ENCODE measurements at places on chromosomes 7 and 10. TPM values are rescaled to one million over a fixed set of nuclear protein-coding genes. Genes with fewer than 3 reads are reported as not detected.
A peak's percentile ranks its signal among the peaks of the same experiment; 100 is the strongest.

The NPY gene
- total RNA-seq = 5.8 TPM

The NSUN6 gene
- 16.7 TPM for total RNA-seq

The PTPRE gene
- 7.3 TPM for total RNA-seq

The GIMAP1 gene
- 8.2 TPM for total RNA-seq

The TFPI2 gene
- total RNA-seq = 5.0 TPM

The NUTM2B gene
- 0.27 TPM for total RNA-seq

The FAS gene
- total RNA-seq = 16.4 TPM

The PSMC2 gene
- total RNA-seq = 119 TPM

The SPDYE2 gene
- not detected for total RNA-seq

The SHLD2 gene
- 25.6 TPM for total RNA-seq

The ZNF488 gene
- total RNA-seq = 0.47 TPM

The FAM171A1 gene
- total RNA-seq = 5.0 TPM

The OPALIN gene
- not detected for total RNA-seq

The PLEKHS1 gene
- total RNA-seq = 0.12 TPM

The NRG3 gene
- total RNA-seq = not detected

The LRRN3 gene
- 0.40 TPM for total RNA-seq

The DUSP5 gene
- 9.8 TPM for total RNA-seq

DNA sequence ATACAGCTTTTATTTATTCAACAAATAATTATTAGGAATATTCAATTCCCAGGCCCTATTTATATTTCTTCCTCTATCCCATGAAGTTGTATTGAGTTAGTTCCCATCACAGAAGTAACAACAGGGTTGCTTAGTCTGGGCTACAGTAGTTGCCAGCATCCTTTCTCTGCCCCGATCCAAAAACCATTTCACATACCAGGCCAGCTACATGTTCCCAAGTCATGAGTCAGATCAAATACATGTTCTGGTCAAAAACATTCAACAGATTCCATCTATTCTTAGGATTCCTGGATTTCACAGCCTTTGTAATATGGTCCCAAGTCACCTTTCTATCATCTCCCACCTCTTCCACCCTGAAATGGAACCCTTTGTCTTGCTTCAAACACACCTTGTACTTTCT, 91.6 kb downstream of the RAB11FIP2 start:
- no peak for ATAC-seq

DNA sequence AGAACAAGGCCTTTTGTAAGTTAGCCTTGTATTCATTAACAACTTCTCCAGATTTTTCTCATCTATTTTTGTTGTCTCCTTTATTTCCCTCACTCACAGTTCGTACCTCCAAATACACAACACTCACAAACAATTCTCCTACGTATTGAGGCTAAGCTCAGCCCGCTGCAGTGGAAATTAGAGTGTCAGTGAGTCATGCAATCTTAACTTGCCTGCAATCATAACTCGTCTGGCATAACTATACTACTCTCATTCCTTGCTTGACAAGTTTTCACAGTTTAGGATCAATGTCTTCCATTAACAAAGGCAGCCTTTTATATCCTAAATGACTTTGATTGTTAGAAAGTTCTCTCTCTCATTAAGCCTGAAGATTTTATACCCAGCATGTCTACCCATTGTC, 23.8 kb downstream of the TMEM196 start:
- ATAC-seq = no peak

DNA sequence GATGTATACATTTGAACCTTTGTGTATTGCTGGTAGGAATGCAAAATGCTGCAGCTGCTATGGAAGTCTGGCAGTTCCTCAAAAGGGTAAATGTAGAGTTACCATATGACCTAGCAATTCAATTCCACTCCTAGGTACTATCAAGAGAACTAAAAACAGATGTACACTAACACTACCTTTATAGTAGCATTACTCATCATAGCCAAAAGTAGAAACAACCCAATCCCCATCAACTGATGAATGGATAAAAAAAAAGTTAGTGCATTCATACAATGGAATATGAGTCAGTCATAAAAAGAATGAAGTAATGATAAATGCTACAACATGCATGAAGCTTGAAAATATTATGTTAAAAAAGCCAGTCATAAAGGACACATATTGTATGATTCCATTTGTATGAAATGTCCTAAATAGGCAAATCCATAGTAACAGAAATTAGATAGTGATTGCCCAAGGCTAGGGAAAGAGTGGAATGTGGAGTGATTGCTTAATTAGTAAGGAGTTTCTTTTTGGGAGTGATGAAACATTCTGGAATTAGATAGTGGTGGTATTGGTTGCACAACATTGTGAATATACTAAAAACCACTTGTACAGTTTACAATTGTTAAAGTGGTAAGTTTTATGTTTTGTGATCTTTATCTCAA, 96.4 kb upstream of the AOAH start:
- peak; percentile 51 for ATAC-seq

- ATAC-seq = no peak
Observed at GRCh38 chr10:71263376-71263775, 51.0 kb downstream of the UNC5B start.

GRCh38 chr7:157271315-157271990, 65.4 kb upstream of the DNAJB6 start:
- ATAC-seq = no peak

GRCh38 chr10:104424719-104425118, 71.1 kb downstream of the CFAP58 start:
- no peak for ATAC-seq

- no peak for ATAC-seq
Observed at GRCh38 chr7:111558991-111559390, 3.3 kb downstream of the IMMP2L start.

- ATAC-seq = no peak
Observed at GRCh38 chr10:22625516-22626290, 88.7 kb downstream of the PIP4K2A start.

GRCh38 chr10:65670087-65670486, 1255.7 kb upstream of the LRRTM3 start:
- ATAC-seq = no peak

DNA sequence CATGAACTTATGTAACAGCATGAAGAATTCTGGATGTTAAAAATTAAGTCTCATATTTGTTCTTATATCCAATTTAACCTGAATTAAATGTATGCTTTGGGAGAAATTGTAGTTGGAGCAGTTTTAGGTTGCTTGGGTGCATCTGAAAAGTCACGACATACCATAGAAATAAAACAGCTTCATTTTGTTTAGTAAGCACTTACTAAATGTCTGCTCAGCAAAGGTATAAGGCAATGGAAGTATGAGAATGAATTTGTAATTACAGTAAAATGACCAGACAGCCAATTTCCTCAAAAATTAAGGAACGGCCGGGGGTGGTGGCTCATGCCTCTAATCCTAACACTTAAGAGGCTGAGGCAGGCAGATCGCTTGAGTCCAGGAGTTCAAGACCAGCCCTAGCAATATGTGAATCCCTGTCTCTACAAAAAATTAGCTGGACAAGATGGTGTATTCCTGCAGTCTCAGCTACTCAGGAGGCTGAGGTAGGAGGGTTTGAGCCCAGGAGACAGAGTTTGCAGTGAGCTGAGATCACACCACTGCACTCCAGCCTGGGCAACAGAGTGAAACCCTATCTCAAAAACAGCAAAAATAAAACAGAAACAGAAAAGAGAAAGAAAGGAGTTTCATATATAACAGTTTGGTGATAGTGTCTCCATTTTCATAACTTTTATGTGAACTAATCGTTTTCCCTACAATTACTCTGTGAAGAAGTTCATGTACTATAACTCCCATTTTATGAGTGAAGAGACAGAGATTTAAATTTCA, 47.2 kb upstream of the KLF6 start:
- ATAC-seq = no peak

- no peak for ATAC-seq
Observed at GRCh38 chr7:109836016-109836415, 1254.9 kb upstream of the LRRN3 start.

GRCh38 chr7:147547252-147547897, 1043.2 kb upstream of the C7orf33 start:
- ATAC-seq = no peak

GRCh38 chr10:123141791-123142700, 5.9 kb upstream of the HMX2 start:
- ATAC-seq = no peak

DNA sequence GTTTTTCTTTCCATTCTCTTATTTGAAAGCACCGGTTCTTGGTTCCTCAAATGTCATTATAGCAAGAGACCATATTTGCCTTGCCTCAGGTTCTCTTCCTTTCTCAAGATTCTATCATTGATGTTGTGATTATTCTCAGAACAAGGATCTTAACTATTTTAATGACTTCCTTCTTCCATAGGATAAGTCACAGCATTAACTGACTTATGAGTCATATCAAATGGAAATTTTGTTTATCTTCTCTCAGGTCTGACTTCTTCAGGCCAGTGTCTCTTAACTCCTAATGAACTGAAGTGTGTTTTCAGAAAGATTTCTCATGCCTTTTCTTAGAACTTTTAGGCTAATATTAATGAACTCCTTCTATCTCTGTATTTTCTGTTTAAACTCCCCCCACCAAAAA, 794.6 kb upstream of the LRRN3 start:
- no peak for ATAC-seq

DNA sequence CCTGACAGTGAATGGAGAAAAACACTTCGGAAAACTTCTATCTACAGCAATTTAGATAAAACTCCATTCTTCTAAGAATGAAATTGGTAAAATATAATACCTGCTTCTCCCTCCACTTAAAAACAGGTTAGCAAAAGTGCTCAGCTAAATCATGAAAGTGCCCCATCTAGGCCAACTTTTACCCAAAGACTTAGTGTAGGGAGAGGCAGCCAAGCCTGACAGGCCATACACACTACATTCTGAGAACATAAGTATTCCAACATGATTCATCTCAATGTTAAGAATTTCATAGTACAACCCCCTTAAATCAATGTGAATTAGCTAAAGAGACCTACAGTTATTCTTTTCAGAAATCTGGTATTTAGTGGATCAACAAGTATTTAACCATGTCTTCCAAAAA, 7.2 kb downstream of the FAM3C start:
- ATAC-seq = no peak

DNA sequence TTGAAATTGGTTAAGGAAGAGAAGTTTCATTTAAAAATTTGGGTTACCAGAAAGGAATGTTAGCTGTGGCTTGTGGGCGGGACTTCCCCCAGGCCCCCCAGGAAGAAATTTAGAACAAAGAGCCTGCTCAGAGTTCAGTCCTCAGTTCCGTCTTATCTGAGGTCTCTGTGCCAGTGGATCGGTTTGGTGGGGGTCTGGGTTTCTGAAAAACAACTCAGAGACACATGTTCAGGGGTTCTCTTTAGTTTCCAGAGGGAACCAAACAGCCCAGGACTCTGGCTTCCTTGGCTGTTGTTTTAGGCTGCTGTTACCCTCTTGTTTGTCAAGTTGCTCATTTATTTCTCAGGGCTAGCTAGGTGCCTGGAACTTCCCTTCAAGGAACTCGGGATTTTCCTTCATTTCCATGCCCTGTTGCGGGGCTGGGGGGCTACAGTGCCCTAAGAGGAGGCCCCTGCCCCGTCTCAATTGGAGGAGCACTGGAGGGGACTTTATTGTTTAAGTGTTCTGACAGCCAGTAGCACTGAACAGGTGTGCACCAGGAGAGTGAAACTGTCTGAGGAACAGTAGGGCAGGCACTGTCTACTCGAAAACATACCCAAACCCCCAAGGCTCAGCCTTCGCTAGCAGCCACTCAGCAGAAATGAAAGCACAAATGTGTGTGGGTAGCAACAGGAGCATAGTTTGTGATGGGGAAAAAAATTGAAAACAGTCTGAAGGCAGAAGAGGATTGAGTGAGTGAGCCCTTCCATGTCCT, 59.9 kb downstream of the ALOX5 start:
- ATAC-seq = no peak

DNA sequence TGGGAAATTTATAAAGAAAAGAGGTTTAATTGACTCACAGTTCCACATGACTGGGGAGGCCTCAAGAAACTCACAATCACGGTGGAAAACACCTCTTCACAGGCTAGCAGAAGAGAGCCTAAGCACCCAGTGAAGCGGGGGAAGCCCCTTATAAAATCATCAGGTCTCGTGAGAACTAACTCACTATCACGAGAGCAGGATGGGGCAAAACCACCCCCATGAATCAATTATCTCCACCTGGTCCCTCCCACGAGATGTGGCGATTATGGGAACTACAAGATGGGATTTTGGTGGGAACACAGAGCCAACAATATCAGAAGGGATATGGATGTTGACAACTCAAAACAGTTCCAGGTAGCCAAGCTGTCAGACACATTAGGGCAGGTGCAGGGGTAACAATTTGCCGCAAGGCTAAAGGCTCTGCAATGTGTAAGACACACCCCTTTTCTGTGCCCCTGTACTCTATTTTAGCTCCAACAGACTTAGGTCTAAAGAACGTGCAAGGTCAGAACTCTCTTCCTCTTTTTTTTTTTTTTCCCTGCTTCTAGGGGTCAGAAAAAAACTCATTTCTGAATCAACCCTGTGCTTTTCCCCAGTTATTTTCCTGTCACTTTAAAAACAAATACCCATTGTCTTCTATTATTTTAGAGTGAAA, 30.7 kb upstream of the RBM20 start:
- no peak for ATAC-seq

DNA sequence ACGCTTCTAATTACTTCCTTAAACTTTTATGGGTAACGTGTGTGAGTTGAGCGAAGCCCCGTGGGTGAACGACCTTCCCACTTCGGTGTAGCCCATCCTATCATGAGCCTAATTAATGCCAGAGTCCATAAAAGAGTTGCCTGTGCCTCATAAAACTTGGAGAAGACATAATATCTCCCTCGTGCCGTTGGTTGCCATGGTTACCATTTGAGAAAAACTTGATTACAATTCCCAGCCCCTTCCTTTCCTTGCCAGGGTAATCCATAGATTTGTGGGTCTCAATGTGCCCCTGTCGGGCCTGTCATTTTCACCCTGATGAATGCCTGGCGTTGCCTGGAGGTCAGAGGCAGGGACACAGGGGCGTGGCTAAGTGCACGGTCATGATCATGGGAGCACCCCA, 127.1 kb downstream of the GLRX3 start:
- no peak for ATAC-seq

DNA sequence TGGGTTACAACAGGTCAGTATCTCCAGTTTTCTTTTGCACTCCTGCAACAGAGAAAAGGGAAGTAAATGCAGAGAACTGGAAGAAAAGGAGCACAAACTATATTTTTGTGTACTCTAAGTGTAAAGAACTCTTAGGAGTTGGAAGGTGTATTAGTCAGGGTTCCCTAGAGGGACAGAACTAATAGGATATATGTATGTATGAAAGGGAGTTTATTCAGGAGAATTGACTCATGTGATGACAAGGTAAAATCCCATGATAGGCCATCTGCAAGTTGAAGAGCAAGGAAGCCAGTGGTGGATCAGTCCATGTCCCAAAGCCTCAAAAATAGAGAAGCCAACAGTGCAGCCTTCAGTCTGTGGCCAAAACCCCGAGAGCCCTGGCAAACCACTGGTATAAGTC, 22.6 kb upstream of the RAB18 start:
- ATAC-seq = no peak

DNA sequence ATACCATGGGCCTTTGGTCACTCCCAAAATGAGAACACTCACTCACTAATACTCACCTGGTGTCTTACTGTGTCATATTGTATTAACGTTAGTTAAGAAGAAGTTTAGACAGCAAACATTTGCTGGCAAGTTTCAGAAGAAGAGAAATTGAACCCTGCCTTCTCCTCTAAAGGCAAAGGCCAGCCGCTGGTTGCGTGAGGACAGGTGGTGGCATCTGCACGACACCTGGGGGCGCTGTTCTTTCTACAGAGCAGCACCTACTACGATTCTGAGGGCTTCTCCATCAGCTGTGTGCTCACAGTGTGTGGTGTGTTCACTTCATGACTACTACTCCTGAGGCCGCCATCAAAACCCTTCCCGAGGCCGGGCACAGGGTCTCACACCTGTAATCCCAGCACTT, 17.9 kb upstream of the CLEC2L start:
- no peak for ATAC-seq

GRCh38 chr7:14761510-14762296, 140.8 kb downstream of the DGKB start:
- ATAC-seq = peak; percentile 91

All from gastroesophageal sphincter (tissue), 4 donors.